ENCODE measurements at places on chromosomes 1 and 21.

GRCh38 chr1:25008192-25008485 lies 78.1 kb upstream of the RUNX3 start:
- ATAC-seq: peak; percentile 26

- ATAC-seq: no peak
Observed at GRCh38 chr21:40194185-40194980, 327.1 kb downstream of the PCP4 start.

DNA sequence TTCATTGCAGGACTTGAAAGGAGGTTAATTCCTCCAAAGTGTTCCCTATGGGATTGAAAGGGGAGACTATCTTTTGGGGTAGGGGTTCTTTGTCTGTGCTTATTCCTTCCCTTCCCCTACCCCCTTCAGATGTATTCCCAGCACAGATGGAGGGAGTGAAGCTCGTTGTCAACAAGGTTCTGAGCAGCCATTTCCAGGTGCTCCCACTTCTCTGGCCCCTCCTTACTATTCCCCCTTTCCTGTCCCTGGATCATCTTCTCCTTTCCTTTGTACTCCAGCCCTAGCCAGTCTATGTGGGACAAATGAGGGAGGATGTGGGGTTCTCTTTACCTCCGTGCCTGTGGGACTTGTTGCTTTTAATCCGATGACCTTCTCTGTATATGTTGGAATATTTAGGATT lies 899 bp downstream of the TOMM40L start:
- ATAC-seq: no peak

DNA sequence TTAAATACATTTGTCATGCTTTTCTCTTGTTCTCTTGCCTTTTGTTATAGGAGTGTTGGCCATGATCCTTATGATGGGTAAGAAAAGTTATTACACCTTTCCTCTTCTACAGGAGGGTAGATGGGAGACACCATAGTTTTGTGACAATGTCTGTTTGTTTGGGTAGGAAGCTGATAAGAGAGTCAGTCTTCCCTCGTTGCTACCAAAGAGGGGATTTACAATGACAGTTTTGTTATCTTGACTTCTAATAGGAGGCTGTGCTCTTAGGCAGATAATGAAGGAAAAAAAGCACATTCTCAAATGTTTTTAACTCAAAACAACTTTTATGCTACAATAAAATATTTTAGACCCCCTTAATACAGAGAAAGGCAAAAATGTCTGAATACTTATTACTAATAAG lies 48.0 kb upstream of the WLS start:
- no peak for ATAC-seq

GRCh38 chr1:17957588-17958267 lies 149.9 kb upstream of the IGSF21 start:
- ATAC-seq: no peak

DNA sequence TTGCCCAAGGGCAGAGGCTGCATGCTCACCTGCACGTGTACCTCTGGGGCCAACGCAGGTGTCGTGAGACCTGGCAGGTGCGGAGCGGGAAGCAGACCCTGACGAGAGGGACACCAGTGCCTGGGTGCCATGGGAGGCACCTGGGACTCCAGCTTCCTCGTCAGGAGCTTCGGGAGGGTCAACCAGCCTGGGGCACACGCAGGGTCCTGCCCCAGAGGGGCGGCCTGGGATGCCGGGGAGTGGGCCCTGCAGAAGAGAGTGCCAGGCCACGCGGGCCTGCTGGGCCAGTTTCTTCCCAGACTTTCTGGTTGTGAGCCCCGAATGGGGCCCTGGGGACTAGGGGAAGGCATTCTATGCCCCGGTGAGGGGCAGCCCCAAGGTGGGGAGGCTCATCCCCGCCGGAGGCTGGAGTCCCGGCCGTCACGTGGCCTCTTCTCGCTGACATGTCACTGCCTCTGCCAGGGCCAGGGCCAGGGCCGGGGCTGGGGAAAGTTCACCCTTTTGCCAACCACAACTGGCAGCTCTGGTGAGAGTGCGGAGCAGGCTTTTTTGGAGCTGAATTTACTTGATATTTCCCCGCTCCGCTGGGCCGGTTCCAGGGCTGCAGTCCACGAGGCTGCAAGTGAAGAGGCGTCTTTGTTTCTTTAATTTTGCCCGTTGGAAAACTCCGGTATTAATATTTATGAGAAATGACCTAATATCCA lies 38.5 kb upstream of the ACTRT2 start:
- no peak for ATAC-seq

GRCh38 chr1:24140741-24141181 lies 2.2 kb downstream of the IL22RA1 start:
- no peak for ATAC-seq

GRCh38 chr1:205250699-205251098 lies 23.0 kb downstream of the TMCC2 start:
- ATAC-seq: no peak

- no peak for ATAC-seq
Observed at GRCh38 chr1:75672108-75672507, 52.4 kb upstream of the ACADM start.

DNA sequence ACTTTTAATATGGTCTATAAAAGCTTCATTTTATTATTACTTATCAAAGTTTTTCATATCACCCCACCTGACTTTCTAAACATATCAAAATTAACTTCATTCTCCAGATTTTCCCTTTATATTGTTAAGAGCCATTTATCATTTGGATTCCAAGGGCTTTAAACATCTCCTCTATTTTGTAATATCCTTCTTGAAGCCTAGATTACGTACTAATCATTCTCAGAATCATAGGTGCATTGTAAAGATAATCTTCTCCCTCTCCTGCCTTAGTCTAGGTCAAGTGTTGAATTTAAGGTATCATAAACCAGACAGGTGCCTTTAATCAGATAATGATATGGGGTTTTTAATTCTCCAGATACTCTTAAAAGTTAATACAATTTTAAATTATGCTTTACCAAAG lies 128.3 kb downstream of the LRRC40 start:
- no peak for ATAC-seq

GRCh38 chr1:228334226-228334935 lies 72.3 kb downstream of the TRIM11 start:
- ATAC-seq: no peak

- ATAC-seq: peak; percentile 33
Observed at GRCh38 chr1:84749427-84749826, 59.2 kb upstream of the SSX2IP start.

- peak; percentile 79 for ATAC-seq
Observed at GRCh38 chr1:37448691-37449417, 25.5 kb upstream of the ZC3H12A start.

DNA sequence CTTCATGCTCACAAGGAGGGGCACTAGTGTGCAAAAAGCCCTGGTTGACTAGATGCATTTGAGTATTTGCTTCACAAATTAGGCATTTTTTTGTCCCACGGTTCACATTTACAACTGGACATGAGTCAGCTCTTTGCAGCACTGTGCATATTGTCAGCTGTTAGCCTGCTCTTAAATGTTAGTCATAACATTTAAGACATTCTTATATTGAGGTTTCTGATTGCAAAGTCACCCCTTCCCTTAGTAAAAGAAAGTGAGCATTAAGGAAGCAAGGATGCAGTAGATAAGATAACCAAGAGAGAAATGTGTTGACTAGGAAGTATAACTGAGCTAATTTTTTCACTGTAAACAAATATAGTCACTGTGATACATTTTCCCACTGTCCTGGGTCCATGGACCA lies 132.6 kb upstream of the CTTNBP2NL start:
- ATAC-seq: no peak

DNA sequence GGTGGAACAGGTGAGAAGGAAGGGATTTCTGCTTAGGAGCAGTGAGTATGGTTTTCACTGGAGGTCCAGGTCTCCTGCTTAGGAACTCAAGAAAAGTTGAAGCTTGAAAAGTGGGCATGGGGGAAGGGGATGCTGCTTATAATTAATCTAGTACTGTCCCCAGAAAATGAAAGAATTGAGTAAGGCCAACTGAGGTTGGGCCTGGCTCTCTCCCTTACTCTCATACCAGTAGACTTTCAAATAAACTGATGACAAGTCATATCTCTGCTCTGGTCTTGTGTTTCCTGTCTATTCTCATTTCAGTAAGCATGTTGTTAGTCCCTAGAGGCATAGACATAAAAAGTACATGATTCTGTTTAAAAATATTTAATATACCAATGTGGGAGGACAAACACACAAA lies 26.4 kb downstream of the CD48 start:
- no peak for ATAC-seq

GRCh38 chr1:95197616-95198252 lies 36.3 kb upstream of the RWDD3 start:
- ATAC-seq: peak; percentile 53

DNA sequence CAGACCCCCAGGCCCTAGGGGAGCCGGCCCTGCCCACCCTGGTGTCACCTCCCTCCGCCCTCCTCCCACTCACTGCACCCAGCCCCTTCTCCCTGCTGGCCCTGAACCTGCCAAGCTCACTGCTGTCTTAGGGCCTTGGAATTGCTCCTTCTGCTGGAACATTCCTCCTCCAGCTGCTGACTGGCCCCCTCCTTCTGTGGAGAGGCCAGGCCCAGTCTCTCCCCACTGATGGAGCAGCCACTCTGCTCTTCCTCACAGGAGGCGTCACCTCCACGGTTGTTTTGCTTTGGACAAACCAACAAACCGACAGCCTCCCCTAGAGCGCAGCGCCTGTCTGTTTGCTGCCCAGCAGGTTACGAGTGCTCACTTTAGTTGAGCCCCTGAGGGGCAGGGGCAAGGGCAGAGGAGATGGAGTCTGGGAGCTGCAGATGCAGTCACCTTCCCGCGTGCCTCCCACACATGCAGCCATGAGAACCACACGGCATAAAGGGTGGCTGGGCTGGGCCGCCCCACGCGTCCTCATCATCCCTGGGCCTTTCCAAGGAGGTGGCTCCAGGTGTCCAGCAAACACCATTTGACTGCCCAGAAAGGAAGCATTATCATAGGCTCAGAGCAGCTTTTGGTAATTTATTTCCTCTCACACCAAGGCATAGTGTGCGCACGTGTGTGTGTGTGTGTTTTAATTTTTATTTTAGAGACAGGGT lies 9.4 kb downstream of the OXCT2 start:
- no peak for ATAC-seq

GRCh38 chr1:208111646-208112190 lies 132.5 kb downstream of the PLXNA2 start:
- ATAC-seq: no peak

DNA sequence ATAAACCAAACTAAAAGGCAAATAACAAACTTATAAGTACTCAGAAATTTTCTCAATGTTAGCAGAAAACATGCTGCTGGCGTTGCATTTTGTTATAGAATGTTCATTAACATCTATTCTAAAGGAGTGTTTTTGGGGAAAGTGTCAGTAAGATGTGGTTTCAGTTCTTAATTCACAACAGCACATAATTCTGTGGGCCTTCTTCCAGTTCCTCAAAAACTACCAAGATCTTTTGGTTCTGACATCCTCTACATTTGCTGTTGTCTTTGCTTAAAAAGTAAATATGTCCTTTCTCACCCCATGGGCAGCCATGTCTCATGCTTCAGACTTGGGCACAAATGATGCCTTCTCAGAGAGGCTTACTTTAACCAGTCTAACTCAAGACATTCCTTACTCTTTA lies 152.5 kb downstream of the CDC7 start:
- ATAC-seq: no peak

DNA sequence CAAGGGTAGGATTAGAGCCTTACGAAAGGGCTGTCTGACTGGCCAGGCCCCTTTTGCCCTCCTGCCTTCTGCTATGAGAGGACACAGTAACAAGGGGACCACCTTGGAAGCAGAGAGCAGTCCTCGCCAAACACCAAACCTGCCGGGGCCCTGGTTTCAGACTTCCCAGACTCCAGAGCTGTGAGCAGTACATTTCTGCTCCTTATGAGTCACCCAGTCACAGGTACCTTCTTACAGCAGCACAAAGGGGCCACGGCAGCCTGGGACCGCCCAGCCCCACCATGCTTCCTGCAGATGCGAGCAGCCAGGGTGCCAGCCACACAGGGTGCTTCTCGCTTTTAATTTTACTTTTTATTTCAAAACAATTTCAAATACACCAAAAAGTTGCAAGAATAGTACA lies 17.2 kb upstream of the POFUT2 start:
- no peak for ATAC-seq

- no peak for ATAC-seq
Observed at GRCh38 chr1:18217398-18218043, 109.9 kb downstream of the IGSF21 start.

- no peak for ATAC-seq
Observed at GRCh38 chr1:199573047-199573446, 454.5 kb upstream of the NR5A2 start.

DNA sequence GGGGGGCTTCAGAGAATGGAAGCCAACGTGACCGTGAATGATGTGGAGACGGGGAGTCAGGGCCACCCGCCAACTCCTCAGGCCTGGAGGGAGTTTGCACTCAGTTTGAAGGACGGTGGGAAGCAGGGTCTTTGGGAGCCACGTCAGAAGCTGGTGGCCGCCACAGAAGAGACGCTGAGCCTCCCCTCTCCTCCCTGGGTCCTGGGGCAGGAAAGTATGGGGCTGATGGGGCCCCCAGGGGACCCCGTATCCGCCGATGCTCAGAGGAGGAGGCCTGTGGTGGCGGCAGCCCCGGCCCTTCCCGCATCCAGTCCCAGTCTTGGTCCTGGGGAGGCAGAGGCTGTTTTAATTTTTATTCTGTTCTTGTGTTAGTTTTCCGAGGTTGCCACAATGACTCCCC lies 188.6 kb upstream of the C1orf174 start:
- ATAC-seq: no peak

DNA sequence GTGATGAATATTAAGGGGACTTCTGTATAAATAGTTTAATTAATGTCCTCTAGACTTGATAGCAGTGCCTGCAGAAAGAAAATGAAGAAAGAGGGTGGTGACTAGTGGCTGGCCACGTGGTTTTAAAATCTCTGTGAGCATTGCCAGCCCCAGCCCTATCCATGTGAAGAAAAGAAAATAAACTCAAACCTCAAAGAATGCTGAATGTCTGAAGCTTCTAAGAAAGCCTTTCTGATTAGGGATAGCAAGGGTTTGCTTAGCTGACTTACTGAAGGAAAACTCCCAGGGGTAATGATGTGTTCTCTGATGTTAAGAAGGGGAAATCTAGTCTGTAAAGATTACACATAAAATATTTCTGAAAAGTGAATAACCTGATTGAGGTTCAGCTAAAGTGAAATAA lies 31.8 kb downstream of the ADGRL2 start:
- no peak for ATAC-seq

DNA sequence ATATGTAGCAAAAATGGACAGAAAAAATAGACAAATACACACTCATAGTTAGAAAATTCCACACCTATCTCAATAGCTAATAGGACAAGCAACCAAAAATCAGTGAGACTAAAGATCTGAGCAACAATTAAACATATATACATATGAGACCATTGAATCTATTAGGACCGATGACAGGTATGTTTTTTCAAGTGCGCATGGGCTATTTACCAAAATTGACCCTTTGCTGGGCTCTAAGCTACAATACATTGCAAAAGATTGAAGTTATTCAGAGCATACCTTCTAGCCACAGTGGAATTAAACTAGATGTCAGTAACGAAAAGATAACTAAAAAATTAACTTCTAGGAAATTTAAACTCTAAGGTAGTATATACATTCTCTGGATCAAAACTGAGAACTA lies 13.7 kb downstream of the CD55 start:
- no peak for ATAC-seq

Measured in esophagus mucosa (tissue), 1 donor.